Activated CD8-positive, alpha-beta memory T cell treated with anti-CD3 and anti-CD28 coated beads for 48 hours (primary cell): ENCODE measurements at places on chromosomes 5 and 9.

DNA sequence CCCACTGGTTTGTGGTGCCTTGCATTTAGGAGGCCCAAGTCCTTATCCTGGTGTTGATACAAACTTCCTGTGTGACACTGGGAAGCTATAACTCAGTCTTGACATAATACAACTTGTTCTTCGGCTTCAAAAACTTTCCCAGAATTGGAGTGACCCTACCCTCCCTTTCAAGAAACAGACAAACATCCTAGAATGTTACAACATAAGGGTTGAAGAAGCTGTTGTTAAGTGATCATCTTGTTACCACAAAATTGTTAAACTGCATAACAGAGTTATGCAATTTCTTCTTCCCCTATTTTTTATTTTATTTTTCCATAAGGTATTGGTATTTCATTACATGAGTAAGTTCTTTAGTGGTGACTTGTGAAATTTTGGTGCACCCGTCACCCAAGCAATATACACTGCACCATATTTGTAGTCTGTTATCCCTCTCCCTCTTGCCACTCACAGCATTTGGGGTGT is 21.3 kb downstream of the TLR4 start:
- DNase-seq = no peak

GRCh38 chr9:109082091-109082620 is 37.6 kb downstream of the TMEM245 start:
- DNase-seq = no peak

DNA sequence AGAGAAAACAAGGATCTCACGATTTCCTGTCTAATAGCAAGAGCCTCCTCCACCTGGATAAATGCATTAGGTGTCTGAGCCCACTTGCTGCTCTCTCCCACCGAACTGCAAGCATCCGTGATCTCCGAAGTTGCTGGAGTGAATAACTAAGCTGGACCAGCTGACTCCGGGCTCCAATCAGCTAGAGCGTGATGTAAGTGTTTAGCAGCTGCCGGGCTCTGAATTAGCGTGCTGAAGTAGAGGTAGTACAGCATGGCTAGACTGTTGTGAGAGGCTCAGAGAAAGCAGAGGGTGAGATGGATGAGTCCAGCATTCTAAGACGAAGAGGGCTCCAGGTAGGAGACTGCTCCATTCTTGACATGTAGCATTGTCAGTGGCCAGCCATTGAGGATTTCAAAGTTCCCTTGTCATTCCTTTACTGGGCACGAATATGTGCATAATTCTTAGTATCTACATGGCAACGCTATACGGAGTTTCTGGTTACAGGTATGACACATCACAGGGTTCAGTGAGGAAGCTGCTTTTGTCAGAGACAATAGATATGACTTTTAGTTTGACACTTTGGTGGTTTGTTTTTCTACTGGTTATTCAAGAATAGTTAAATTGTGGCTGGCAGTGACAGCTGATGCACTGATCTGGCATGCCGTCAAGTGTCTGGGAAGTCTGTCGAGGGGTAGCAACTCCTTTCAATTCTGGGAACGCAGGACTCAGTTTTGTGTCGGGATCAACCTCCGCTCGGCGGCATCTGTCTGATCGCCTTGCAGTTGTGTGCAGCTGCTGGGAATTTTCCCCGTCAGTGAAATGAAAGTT is 232.6 kb downstream of the MAST4 start:
- DNase-seq = no peak

- no peak for DNase-seq
Measured at GRCh38 chr9:125604196-125604595, 102.8 kb downstream of the MAPKAP1 start.

- DNase-seq = no peak
Measured at GRCh38 chr9:7336356-7337065, 463.1 kb downstream of the DMAC1 start.

DNA sequence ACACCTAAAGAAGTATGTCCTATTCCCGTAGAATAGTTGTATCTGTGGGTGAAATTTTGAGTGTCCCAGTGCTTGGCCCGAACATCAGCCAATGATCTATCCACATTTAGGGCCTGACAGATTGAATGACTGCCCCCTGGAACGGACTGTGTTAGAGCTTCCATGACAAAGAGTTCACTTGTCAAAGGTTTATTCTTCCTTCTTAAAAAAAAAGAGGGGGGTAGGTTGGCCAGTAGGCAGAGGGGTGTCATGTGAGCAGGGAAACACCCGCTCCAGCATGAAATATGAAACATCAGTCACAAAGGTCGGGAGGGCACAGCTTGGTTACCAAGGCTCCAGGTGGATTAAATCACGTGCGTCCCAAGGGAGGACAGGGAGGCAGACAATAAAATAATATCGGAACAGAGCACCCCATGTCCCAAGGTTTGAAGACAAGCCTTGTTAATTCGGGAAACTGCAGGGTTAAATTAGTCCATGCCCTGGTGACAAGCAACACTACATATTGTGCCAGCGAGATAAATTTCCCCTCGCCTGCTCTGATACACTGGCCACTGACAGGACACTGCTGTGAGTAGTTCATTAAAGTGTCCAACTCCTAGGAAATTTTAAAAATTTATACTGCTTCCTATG is 401.2 kb downstream of the IRX1 start:
- no peak for DNase-seq

DNA sequence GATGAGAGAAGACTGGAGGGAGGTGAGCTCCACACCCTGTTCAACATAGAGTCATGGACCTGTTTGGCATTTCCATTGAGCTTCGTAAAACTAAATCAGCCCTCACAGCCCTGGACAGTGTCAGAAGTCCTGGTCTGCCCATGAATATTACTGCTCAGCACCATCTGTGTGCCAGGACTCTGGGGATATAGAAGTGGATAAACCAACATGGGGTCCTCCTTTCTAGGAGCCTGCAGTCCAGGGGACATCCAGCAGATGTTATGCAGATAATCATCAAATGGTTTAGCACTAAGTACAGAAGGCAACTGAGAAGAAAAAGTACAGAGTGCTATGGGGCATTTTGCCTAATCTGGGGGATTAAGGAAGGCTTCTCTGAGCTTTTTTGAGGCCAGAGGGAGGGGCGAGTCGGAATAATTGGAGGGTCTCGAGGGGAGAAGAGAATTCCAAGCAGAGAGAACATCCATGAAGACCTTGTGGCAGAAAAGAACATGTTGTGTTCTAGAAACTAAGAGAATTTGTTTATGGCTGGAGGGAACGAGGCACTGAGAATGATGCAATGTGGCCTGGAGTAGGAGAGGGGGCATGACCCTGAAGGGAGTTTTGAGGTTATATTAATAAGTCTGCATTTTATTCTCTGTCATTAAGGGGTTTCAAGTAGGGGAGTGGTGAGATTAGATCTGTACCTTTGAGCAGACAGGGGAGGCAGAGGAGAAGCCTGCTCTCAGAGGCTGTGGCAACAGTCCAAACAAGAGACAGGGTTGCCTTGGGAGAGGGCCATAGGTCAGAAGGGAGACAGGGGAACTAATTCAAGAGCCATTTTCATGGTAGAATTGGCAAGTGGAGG is 63.5 kb upstream of the SLC2A8 start:
- DNase-seq = no peak

DNA sequence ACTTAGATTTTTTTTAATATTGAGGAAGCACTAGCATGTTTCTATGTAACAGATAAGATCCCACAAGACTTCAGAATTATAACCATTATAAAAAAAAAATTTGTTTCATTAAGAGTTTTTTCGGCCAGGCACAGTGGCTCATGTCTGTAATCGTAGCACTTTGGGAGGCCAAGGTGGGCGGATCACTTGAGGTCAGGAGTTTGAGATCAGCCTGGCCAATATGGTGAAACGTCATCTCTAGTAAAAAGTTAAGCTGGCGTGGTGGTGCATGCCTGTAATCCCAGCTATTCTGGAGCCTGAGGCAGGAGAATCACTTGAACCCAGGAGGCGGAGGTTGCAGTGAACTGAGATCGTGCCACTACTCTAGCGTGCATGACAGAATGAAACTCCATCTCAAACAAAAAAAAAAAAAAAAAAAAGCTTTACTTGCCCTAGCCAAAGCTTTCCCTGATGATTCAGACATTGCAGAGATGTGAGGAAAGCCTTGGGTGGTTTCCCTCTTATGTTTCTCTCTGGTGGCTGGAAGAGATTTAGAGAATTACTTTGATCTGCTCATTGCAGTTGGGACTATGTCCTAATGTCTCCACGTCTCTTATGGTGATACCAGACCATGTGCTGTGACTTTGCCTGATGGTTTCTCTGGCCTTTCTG is 65.4 kb downstream of the EGFLAM start:
- DNase-seq = no peak

DNA sequence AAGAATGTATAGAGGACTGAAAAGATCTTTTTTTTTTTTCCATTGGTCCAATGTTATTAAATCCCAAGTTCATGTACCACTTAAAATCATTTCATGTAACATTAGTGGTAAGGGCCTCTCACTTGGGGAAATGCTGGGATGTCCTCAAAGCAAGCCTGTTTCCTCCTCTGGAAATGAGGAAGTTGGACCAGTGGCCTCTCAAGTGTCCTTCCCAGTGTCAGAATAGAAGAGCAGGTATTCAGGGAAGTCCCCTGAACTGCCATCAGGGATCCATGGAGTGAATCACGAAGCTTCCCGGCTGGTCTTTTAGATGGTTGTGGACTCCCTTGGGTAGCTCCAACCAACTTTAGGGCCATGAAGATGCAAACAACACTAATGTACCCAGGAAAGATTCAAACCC is 55.2 kb upstream of the AFAP1L1 start:
- no peak for DNase-seq

GRCh38 chr9:42386477-42386876 is 203.0 kb downstream of the SPATA31A6 start:
- DNase-seq = no peak

GRCh38 chr9:112642126-112642525 is 75.8 kb downstream of the INIP start:
- DNase-seq = no peak

GRCh38 chr9:4680173-4680525 is 780 bp downstream of the CDC37L1 start:
- DNase-seq = no peak
